T-cell (primary cell): ENCODE measurements at places on chromosomes 5 and 9.

DNA sequence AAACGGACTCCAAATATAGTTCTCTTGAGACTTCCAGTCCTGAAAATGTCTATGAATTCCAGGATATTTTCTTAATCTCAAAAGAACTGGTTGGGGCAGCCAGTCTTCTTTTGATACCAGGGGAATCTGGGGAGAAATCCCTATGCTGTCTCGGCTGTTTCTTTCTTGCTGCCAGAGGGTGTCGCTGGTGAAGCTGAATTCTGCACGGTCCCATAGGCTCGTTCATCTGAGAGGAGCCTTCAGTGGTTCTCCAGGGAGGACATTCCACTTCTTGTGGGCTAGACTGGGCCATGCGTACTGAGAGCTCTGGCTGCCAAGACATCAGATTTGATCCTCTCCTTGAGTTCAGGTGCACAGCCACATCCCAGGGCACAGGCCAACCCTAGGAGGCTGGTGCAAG, 155.0 kb upstream of the CLINT1 start:
- DNase-seq: no peak

DNA sequence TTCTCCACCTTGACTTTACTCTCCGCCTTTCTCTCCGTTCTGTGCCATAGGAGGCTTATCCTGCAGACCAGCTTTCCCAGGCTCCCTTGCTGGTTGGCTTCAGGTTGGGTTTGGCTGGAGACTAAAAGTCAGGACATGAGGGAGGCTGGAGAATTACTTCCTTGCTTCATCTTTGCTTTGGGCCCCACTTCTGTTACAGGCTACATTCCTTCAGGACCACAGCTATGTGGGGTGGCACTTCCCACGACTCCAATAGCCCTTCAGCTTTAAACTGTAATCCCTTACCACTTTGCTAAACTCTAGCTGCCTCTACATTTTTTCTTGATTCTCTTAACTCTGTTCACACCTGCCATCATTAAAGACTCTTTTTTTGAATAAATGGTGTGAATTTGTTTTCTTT, 186.7 kb upstream of the NR4A3 start:
- no peak for DNase-seq

DNA sequence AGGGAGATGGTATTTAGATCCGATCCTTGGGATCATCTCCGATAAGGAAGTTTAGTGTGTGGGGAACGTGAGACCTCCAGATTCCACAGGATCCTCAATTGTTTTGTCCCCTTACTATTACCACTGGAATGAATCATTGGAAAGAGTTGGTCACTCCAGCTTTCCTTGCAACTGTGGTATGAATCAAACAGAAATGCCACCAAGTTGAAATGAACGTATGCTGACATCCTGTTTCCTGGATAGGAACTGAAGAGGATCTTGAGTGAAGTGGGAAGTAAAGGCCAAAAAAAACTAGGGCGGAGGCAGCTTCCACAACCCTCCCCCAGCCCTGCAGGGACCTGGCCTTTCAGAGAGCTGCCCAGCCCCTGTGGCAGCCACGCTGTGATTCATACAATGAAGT, 23.9 kb downstream of the IRX1 start:
- DNase-seq: no peak

DNA sequence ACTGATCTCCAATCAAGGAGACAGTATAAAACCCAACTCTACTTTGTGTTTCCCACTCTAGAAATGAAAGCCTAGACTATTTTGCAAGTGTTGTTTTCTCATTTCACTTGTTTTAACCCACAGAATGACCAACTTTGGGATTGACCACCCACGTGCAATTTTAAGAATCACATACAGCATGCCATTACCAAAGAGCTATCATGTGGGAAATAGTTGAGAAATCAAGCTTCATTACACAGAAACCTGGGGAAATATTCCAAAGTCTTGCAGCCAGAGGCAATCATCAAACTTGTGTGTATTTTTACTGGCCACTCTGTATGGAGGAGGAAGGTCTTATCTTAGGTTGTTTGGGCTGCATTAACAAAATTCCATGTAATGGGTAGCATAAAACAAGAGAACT, 451.4 kb upstream of the DAB2 start:
- DNase-seq: no peak

DNA sequence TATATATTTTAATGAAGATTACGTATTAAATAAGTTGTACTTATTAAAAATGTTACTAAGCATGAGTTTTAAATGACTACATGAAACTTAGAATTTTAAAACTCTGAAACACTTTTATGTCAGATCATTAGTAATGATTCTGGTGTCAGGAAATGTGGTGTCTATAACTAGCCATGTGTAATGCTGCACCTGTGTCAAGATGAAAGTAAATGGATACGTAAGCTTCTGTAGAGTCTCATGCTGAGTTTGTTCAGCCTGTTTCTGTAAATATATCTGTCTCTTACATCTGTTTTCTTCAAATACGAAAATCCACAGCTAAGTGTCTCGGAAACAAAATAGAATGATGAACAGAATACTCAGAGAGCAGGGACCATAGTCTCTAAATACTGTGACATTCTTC, 278.0 kb upstream of the SMC2 start:
- DNase-seq: no peak

- DNase-seq: no peak
These were observed 20.2 kb downstream of the ORM2 start for GRCh38 chr9:114349713-114350480.

GRCh38 chr5:156356238-156356637, 29.3 kb downstream of the SGCD start:
- no peak for DNase-seq

- DNase-seq: no peak
These were observed 18.7 kb upstream of the HMHB1 start for GRCh38 chr5:143793249-143793648.

GRCh38 chr9:9246726-9247125, 1366.1 kb downstream of the PTPRD start:
- DNase-seq: no peak

GRCh38 chr9:127788337-127789011, 2.6 kb downstream of the CDK9 start:
- DNase-seq: no peak

- no peak for DNase-seq
These were observed 87.7 kb downstream of the CDH18 start for GRCh38 chr5:19900269-19900668.

GRCh38 chr5:84385705-84386104, 1.0 kb upstream of the EDIL3 start:
- DNase-seq: no peak

DNA sequence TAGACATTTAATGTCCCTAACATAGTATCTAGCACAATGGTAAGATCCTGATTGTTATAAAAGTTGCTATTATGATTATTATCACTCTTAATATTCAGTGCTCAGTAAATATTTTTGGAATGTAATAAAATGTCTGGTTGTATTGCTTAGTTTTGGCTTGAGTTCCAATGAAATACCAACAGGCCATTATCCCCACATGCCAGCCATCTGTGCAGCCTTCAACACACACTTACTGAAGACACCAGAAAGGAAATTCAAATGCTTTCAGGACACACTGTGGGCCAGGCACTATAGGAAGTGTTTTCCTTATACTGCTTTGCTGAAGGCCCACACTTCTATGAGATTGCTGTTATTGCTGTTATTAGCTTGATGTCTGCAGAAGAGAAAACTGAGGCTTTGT, 157.5 kb downstream of the TRIM32 start:
- no peak for DNase-seq

GRCh38 chr5:69498384-69498783, 5.8 kb downstream of the OCLN start:
- no peak for DNase-seq

DNA sequence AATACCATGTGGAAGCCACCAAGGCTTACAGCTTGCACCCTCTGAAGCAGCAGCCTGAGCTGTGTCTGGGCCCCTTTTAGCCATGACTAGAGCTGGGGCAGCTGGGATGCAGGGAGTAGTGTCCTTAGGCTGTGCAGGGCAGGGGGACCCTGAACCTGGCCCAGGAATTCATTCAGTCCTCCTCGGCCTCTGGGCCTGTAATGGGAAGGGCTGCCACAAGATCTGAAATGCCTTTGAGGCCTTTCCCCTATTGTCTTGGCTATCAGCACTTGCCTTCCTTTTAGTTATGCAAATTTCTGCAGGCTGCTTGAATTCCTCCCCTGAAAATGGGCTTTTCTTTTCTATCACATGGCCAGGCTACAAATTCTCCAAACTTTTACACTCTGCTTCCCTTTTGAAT, 9.0 kb downstream of the GPR150 start:
- no peak for DNase-seq

- DNase-seq: no peak
These were observed 191.1 kb upstream of the DMRT1 start for GRCh38 chr9:650362-650761.

DNA sequence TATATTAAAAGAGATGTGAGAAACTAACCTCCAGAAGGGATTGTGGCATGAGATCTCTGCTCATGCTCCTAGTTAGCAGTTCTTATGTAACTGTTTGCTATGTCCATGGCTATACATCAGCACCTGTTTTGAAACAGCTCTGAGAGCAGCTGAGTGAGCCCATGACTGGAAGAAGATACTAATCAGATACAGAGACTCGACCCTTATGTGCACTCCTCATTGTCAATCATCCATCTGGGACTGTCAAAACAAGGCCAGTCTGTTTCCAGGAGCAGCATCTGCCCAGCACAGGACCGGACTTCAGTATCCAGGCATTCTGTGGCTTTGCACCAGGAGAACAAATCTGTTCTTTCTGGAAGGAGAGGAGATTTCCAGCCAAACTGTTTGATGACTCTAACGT, 77.7 kb downstream of the EFNA5 start:
- no peak for DNase-seq

DNA sequence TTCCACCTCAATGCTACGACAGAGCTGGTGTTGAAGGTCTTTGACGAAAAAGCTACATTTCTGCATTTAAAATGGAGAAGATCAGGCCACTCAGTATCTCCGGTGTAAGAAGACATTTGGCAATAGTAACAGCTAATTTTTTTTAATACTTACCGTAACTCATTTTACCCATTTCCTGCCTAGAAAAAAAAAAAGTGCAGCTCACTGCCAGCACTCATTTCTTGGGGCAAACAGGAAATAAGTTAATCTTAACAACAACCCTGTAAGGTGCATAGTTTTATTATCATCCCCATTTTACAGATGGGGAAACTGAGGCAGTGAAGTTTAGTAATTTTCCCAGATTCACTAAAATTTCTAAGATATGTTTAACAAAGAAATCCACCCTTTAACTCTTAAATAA, 27.4 kb upstream of the KCNMB1 start:
- DNase-seq: no peak

DNA sequence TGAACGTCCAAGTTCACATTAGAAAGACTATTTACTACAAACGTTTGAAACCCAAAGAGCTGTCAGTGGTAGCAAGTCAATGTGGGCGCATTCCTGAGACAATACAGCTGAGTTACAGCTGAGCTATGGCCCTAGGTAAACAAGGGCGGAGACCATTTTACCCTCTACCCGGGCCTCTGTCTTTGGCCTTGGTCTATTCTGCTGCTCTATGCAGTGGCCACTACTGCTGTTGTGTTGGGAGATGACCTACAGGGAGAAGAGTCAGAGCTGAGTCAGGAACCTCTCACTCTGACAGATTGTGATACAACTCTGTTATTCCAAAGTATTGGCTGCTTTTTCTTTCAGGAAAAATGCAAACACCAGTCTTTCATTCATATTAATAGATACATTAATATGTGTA, 700.6 kb downstream of the SEMA5A start:
- no peak for DNase-seq

DNA sequence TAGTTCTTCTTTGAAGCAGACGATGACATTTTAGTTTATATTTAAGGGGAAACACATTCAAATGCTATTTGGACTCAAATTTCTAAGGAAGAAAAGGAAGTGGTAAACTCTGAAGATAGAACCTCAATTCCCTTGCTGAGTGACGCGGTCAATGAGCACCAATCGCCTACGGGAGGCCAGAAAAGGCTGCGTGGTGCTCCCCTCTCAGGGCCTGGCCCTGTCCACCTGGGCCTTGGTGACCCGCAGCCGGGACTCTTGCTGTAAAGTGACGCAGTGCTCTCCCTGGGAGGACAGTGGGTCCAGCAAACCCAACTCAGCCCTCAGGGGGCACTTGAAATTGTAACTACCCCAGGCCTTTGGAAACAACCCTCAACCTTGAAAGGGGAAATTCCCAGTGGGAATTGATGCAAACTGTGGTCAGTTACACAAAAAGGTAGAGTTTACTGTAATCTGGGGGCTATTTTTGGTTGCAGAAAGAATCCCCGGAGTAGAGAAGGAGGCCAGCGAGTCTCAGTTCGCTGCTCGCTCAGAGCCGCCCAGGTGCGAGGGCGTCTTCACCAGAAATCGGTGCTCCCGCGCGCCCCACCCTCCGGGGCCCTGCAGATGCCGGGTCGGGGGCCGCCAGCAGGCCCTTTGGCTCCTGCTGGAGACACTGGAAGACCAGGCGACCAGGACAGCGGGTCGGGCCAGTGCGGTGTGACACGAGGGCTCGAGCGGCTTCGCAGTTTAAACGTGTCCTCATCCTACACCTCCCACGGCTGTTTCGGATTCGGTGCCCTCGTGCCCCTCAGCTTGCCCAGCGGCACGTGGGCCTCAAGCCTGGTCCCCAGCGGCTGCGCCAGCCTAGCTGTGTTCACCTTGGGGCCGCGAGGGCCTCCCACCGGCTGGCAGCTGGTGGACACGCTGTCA, 1.4 kb upstream of the ANKRD33B start:
- no peak for DNase-seq

GRCh38 chr5:68054638-68055037, 160.9 kb upstream of the PIK3R1 start:
- no peak for DNase-seq

GRCh38 chr9:136576269-136576626, 30.4 kb upstream of the NOTCH1 start:
- no peak for DNase-seq

GRCh38 chr9:137744632-137745183, 125.9 kb downstream of the EHMT1 start:
- no peak for DNase-seq

DNA sequence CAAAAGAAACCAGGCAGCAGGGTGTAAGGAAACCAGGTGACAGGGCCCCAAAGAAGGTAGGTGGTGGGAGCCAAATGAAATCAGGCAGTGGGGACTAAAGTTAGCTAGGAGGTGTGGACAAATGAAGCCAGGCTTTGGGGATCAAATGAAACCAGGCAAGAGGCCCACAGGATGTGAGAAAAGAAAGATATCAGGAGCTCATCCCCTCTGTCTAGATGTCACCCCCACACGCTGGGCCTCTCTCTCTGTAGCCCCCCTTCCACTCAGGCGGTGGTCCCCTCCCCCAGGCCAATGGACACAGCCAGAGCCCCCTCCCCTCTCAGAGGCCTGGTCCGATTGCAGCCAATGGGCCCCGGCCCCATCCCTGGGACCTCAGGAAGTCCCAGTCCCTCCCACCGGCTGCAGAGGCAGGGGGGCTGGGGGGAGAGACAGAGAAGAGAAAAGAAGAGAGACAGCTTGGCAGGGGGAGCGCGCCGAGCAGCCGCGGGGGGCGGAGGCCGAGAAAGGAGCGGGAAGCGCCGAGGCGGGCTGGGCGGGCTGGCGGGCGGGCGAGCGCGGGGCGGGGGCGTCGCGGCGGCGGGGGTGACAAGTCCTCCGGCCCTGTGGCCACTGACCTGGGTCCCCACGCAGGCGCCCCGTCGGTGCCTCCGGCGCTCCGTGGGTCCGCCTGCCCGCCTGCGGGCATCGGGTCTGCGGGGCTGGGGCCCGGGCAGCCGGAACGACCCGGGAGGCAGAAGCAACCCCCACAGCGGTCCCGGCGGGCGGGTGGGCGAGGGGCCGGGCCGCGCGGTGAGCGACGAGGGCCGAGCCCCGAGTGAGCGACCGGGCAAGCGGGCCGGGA, 11.9 kb downstream of the CNTFR start:
- DNase-seq: no peak

GRCh38 chr5:33877449-33877848, 14.3 kb downstream of the ADAMTS12 start:
- no peak for DNase-seq

GRCh38 chr5:76805821-76806505, 12.9 kb upstream of the F2RL1 start:
- no peak for DNase-seq
